Keratinocyte (primary cell): ENCODE measurements at places on chromosomes 12 and 14. TPM values are rescaled to one million over a fixed set of nuclear protein-coding genes. Genes with fewer than 3 reads are reported as not detected.

DNA sequence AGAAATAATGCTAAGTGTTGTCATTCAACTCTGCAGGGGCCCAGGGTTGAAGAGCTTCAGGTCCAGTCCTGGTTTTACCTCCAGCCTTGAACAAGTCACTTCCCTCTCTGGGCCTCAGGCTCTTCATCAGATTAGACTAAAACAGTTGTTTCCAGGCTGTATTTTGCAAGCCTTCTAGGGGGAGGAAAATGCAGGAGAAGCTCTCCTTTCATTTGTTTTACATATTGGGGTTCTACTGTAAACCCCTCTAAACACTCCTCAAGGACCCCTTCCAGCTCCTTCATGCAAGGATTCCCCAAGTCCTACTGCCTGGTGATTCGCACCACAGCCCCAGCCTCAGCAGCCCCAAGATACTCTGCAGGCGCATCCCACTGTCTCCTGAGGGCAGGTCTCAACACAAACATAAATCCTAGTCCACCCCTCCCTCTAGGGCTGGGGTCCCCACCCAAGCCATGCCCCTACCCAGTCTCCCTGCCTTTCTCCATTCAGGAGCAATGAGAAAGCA is 2.7 kb downstream of the SDR9C7 start:
- DNase-seq, result peak; percentile 9

- no peak for DNase-seq
These were observed 27.2 kb downstream of the RNFT2 start for GRCh38 chr12:116765271-116765670.

GRCh38 chr12:32399370-32400113 is at the start of gene FGD4:
Gene FGD4, plus strand, starts transcription at chr12:32399558.
- DNase-seq, result no peak

GRCh38 chr12:129604506-129604905 is 299.3 kb downstream of the TMEM132D start:
- no peak for DNase-seq

- peak; percentile 53 for DNase-seq
These were observed 236.9 kb upstream of the DDHD1 start for GRCh38 chr14:53390008-53390407.

- DNase-seq, result no peak
These were observed 13.6 kb upstream of the TPCN1 start for GRCh38 chr12:113207613-113208040.

DNA sequence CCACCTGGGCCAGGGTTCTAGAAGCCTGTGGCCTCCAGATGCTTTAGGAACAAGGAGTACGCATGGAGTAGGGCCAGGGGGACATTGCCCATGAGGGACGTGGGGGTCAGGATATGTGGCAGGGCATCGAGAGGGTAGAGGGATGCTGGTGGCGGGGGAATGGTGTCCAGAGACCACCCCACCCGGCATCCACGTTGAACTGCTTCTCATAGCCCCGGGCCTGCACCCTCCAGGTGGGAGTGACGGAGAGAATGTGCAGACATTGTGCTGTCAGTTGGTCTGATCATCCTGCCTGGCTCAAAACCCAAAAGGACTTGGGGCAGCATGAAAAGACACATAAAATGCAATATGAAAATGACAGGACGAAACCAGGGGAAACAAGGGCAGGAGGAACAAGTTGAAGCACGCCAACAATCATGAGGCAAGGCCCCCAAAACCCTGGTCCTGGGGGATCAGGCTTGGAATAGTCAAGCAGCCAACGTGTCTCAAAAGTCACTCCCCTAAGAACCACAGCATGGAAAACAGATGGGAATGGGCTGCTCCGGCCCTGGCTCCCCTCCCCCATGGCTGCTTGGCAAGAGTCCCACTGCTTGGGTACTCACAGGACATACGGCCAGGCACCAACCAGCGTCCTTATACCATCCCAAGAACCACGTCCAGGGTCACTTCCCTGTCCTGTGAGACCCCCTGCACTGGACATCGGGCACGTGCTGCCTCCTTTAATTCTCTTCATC is 117.9 kb downstream of the DICER1 start:
- no peak for DNase-seq

GRCh38 chr12:109240365-109240764 is 68.7 kb downstream of the FOXN4 start:
- DNase-seq, result no peak

- no peak for DNase-seq
These were observed 13.7 kb downstream of the SPX start for GRCh38 chr12:21539797-21540196.

GRCh38 chr14:68248481-68249255 is 429.1 kb downstream of the RAD51B start:
- no peak for DNase-seq

DNA sequence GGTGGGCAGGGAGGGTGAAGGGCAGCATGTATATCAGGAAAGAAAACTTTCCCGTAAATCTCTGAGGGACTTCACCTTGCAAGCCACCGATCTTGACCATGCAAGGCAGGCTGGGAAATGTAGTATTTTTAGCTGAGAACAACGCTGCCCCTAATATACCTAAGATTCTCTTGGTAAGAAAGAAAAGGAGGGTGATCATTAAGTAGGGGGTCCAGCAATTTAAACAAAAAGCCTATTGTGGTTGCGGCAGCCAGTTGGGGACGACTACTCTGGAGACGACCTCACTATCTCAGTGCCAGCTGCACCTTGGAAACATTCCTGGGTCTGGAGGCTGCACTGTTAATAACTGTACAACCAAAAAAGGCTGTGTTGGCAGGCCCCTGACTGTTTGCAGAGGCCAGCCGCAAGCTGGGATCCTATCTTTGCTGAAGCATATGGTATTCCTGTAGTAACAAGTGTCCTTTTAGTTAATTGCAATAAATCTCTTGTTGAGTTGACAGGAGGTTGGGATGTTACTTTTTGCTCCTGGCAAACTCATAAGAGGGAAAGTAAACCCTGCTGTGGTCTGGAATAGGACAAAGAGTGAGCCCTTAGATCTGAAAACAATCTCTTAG is 6.4 kb downstream of the APOLD1 start:
- DNase-seq, result no peak

GRCh38 chr14:97266653-97267052 is 469.5 kb downstream of the VRK1 start:
- DNase-seq, result no peak

- DNase-seq, result no peak
These were observed 1662.2 kb upstream of the FLRT2 start for GRCh38 chr14:83867566-83868225.

DNA sequence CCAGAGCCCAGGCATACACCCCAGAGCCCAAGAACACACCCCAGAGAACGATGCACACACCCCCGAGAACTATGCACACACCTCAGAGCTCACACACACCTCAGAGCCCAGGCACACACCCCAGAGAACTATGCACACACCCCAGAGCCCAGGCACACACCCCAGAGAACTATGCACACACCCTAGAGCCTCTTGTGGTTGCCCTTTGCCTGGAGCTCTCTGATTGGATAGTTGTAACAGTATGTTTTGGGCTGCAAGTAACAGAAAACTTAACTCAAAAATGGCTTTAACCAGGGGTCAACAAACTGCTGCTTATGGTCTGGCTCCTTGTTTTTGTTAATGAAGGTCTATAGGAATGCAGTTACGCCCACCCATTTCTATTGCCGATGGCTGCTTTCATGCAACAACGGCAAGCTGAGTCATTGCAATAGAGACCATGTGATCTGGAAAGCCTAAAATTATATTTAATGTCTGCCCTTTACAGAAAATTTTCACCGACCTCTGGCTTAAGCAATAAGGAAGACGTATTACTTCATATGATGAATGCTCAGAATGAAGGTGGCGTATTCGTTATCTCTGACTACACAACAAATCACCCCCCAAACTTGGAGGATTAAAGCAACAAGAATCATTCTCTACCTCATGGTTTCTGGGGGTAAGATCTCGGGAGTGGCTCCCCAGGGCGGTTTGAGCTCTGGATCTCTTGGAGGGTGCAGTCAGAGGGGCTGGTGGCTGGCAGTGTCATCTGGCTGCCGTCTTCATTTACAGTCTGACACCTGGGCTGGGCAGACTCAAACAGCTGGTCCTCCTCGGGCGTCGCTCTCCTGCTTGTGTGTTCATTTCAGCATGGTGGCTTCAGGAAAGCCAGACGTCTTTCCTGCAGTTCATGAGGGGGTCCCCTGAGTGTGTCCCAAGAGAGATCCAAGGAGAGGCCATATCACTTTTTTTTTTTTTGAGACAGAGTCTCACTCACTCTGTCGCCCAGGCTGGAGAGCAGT is 66.3 kb upstream of the NCOR2 start:
- DNase-seq, result no peak

GRCh38 chr14:24179294-24179960 is 7.5 kb downstream of the REC8 start:
- DNase-seq, result no peak

- DNase-seq, result no peak
These were observed 7.3 kb downstream of the IFI27 start for GRCh38 chr14:94117856-94118255.

DNA sequence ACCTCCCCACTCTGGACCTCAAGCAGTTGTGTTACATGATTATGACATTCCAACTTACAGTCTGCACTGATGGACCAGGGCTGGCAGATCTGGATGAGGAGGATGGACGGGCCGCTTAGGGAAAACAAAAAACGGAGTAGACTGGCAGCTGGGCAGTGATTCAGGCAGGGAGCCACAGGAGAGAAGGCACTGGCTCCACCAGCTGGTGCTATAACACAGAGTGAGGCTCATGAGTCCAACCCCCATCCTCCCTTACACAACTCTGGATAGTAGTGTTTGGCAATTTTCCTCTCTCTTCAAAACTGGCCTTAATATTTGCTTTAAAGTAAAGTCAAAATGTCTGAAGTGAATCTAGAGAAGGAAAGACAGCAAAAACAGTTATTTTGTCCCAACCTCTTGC is 9.7 kb upstream of the RIC8B start:
- DNase-seq, result no peak

DNA sequence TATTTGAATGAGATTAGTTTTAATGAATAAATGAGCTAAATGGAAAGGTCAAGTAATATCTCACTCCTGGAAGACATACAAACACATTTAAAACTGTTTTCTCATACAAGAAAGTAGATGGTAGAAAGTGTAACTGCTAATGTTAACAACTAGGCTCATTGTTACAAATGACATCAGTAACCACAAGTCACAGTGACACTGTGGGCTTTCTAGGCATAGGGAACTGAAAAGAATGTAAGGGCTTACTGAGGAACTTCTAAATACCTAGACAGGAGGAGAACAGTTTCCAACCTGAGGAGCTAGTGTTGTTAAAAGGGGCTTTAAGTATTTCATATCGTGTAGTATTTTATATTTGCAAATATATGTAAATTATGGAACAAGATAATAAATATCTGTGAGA is 17.5 kb upstream of the ERGIC2 start:
- no peak for DNase-seq

DNA sequence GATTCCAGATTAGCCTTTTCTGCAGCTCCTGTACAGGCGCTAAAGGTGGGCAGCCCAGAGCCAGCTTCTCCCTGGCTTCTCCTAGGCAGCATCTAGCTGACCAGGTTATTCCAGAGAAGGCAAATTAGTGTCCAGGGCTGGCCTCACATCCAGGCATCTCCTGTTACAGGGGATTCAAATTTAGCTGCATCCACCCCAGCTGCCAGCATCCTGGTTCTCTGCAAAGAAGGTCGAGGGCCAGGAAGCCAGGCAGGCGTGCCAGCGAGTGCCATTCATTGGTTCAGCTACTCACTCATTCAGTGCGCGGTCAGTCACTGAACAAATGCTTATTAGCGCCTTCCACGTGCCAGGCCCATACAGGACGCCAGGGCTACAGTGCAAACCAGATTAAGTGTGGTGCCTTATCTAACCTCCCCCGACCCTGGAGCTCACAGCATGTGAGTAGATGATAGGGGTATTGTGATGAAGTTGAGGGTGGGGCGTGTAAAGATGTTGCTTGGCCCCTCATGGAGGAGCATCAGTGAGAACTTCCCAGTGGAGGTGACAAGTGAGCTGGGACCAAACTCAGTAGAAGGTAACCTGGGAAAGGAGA is 15.7 kb upstream of the FAM222A start:
- no peak for DNase-seq

- no peak for DNase-seq
These were observed 13.0 kb downstream of the HPD start for GRCh38 chr12:121845701-121846100.

The ADGRD1 gene
- not detected in 3 replicates for polyA plus RNA-seq

The NELL2 gene
- 0.23 to 0.58 TPM (median 0.40 TPM) in 3 replicates for polyA plus RNA-seq

The CNTN1 gene
- 16.7 to 22.6 TPM (median 19.0 TPM) in 3 replicates for polyA plus RNA-seq

The ERBB3 gene
- polyA plus RNA-seq, result 13.6 to 19.8 TPM (median 16.4 TPM) in 3 replicates

The NEUROD4 gene
- not detected in 3 replicates for polyA plus RNA-seq

The ACOT4 gene
- 0.29 to 0.68 TPM (median 0.40 TPM) in 3 replicates for polyA plus RNA-seq

The DIO2 gene
- polyA plus RNA-seq, result 0.01 to 0.67 TPM (median 0.22 TPM) in 3 replicates

The PLA2G1B gene
- not detected in 3 replicates for polyA plus RNA-seq

The TMEM63C gene
- polyA plus RNA-seq, result 0.61 to 1.5 TPM (median 0.66 TPM) in 3 replicates
